ENCODE measurements at places on chromosomes 12 and 14. TPM values are rescaled to one million over a fixed set of nuclear protein-coding genes. Genes with fewer than 3 reads are reported as not detected.

Gene KERA
- total RNA-seq: not detected

Gene KRT79
- total RNA-seq: not detected

Gene KRT82
- total RNA-seq: not detected

Gene CPNE6
- total RNA-seq: not detected

Measured in uterine smooth muscle cell (primary cell).